ENCODE measurements at places on chromosomes 4 and X.
A peak's percentile ranks its signal among the peaks of the same experiment; 100 is the strongest.

GRCh38 chr4:69999420-69999819, 3.7 kb downstream of the STATH start:
- no peak for DNase-seq

DNA sequence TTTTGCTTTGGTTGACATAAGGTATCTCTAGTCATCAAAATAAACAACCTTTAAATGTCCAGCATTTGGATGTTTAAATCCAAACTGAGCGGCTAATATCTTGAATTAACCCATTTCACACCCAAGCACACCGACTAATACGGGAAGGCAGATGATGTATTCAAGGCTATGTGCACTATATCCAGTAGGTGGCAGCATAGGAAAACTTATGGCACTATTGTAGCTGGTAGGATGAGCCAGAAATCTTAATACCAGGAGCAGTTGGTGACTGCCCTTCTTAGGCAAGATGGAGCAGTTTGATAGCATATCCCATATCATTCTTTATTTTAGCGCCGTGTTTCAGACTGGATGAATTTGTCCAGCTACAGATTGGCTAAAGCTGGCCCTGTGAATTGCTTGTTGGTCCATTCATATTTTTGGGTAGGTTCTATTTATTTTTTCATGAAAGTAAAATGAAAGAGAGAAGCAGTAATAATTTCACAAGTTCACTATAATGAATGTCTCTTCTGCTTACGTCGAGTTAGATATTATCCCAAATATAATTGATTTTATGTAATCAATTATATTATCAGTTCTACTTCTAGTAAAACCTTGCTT, 24.4 kb downstream of the UCHL1 start:
- peak; percentile 78 for DNase-seq

GRCh38 chr4:176902710-176903323, 110.1 kb upstream of the VEGFC start:
- DNase-seq, result peak; percentile 61

GRCh38 chr4:80005863-80006262, 67.2 kb downstream of the ANTXR2 start:
- DNase-seq, result no peak

GRCh38 chr4:83297548-83298260, 13.1 kb upstream of the COQ2 start:
- no peak for DNase-seq

- no peak for DNase-seq
Observed at GRCh38 chrX:14496674-14497073, 32.7 kb upstream of the GLRA2 start.

GRCh38 chrX:123740006-123740405, 7.2 kb upstream of the THOC2 start:
- DNase-seq, result no peak

GRCh38 chr4:88757067-88757466, 59.4 kb upstream of the NAP1L5 start:
- no peak for DNase-seq

- no peak for DNase-seq
Observed at GRCh38 chr4:73257651-73258435, 755 bp downstream of the ANKRD17 start.

DNA sequence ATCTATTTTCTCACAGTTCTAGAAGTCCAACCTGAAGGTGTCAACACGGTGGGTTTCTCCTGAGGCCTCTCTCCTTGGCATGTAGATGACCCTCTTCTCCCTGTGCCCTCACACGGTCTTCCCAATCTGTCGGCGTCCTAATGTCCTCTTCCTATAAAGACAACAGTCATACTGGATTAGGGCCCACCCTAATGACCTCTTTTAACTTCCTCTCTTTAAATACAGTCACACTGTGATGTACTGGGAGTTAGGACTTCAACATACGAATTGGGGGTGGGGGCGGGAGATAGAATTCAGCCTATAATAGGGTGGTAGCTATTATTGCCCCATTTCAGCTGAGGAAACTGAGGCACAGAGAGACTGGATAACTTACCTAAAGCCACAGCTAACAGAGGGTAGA, 70.2 kb downstream of the SMIM20 start:
- DNase-seq, result no peak

DNA sequence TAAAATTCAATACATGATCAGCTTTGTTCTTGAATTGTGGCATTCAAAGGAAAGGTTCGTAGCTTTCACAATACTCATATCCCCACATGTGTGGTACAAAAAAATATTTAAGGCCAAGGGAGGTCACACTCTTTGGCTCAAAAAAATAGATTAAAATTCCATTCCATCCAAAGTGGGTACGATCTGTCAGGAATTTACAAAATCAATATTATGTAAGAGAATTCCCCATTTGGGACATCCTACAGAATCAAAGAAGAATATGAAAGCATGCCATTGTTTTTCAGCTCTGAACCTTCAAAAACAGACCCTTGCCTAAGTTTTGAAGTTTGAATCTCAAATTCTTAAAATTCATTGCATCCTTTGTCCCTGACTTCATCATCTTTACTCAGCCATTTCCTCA, 85.8 kb downstream of the MID1 start:
- no peak for DNase-seq

- DNase-seq, result no peak
Observed at GRCh38 chr4:33425936-33426335, 2705.8 kb downstream of the PCDH7 start.

- no peak for DNase-seq
Observed at GRCh38 chr4:183399126-183399522, 45.3 kb upstream of the CDKN2AIP start.

DNA sequence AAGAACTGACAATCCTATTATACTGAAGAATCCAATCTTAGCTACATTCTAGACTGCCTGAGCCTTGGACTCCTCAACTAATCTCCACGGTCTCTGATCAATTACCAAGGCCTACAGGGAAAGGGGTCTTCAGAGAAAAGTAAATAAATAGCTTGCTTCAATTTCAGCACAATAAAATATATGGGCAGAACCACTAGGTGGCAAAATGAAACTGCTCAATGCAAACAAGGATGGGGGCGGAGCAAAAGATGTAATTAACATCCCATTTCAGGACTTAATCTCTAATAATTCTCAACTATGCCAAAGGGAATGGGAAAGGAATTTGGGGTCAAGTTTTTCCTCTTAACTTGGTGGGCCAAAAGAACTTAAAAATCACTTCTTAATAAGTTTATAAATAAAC, 78.4 kb upstream of the MAP3K15 start:
- DNase-seq, result no peak

GRCh38 chr4:121662225-121662624, 34.6 kb downstream of the ANXA5 start:
- no peak for DNase-seq

DNA sequence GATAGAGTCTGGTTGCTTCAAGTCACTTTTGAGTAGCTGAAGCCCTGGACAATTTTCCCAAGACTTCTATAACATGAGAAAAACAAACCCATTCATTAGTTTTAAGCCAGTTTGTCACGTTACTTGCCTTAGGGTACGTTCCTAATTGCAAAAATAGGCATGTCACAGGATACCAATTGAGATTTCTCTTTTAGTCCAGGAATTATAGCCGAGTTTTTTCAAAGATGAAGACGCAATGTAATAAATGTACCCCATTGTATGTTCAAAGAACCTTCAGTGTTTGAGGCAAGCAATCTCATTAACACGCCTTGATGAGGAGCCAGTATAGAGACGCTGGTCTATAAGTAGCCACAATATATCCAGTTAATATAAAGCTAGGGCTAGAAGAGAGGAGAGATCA, 534.2 kb downstream of the INPP4B start:
- no peak for DNase-seq

GRCh38 chr4:7872264-7872771, 67.3 kb downstream of the AFAP1 start:
- peak; percentile 91 for DNase-seq

DNA sequence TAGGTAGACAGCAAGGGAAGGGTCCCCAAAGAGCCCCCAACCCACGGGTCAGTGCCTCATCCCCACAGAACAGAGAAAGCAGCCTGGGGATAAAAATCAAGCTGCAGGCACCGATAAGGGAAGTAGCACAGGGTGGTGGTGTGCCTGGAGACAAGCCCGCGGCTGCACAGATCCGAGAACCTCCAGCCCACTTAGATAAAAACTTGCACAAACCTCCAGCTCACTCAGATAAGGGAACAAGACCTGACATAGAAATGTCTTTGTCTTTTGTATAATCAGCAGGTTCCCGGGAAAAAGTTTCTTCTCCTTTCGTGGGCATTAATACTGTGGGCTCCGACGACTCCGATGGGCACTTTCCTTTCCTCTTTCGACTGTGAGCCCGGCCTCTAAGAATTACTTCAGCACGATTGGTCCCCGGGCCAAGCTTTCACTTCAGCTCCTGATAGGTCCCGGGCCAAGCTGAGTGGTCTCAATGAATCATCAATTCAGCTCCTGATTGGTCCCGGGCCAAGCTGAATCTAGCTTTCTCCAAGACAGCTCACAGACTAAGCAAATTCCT, 32.4 kb downstream of the PRDX4 start:
- DNase-seq, result no peak

DNA sequence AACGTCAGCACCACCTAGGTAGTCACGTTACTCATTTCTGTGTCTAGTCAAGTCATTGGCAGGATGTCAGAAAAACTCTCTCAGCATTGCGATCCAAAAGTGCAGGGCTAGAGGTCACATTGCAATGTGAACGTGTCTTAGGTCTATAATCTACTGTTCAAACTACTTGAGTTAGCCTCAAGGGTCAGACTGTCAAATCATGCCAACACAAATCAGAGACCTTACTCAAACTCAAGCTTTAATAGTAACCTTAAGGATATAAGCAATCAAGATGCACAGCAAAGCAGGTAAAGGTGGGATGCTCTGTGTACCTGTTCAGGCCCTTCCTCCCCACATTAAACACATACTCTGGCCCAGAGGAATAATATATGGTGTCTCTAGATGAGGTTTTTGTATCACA, 114.4 kb upstream of the NOCT start:
- no peak for DNase-seq

- no peak for DNase-seq
Observed at GRCh38 chr4:119684463-119684862, 55.9 kb upstream of the PDE5A start.

DNA sequence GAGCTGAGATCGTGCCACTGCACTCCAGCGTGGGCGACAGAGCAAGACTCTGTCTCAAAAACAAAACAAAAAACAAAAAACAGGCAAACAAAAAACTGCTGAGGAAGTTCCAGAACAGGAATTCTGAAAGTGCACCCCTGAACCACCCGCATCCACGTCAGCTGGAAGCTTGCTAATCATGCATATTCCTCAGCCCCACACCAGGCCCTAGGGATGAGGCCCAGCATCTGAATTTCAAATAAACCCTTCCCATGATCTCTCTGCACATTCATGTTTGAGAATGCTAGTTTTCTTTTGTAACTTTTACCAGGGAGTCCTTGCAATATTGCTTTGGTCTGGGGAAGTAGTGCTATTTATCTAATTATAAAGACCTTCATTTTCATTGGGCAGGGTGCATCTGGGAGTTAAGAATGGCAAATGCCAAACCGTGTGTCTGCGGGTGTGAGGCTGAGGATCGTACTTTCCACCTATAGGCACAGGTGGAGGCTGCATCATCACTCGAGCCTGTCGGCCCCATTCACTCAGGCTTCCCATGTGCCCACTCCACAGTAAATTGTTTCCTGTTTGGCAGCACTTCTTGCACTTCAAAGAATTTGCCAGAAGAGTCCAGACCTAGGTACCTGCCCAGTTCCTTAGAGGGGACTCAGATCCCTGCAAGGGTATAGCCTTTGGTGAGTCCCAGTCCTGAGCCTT, 23.6 kb downstream of the CCKAR start:
- no peak for DNase-seq

- DNase-seq, result no peak
Observed at GRCh38 chr4:42816189-42816879, 76.2 kb upstream of the GRXCR1 start.

DNA sequence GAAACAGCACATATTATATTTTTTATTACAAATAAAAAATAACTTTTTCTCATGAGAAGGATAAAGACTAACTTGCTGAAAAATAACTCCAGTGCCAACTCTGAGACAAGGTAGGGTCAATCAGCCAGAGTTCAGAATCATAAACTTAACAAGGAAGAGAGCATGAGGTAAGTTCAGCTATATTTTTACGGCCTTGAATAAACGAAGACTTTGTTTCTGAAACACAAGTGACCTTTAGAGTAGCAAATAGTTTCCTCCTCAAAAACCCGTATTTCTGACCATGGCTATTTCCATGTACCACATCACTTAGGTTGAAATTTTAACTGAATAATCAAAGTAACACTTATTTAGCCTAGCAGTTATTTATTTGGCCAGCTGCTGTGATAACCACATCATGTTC, 45.5 kb downstream of the PRDM5 start:
- no peak for DNase-seq

GRCh38 chr4:80610845-80611677, 275.5 kb downstream of the CFAP299 start:
- DNase-seq, result peak; percentile 9

DNA sequence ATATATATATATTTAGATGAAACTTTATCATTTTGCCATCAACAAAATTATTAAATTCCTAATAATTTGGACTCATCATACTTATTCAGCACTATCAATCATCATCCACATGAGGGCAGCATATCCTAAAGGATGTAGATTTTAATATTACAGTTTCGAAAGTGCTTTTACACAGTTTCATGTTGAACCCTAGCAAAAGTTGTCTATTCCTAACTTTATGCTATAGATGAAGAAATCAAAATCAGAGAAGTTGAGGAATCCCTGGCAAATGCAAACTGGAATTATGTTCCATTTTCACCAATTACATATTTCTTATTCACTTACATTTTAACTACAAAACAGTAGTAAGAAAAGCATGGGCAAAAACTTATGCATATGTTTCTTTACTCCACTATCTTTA, 36.6 kb upstream of the UGT2A1 start:
- peak; percentile 17 for DNase-seq

DNA sequence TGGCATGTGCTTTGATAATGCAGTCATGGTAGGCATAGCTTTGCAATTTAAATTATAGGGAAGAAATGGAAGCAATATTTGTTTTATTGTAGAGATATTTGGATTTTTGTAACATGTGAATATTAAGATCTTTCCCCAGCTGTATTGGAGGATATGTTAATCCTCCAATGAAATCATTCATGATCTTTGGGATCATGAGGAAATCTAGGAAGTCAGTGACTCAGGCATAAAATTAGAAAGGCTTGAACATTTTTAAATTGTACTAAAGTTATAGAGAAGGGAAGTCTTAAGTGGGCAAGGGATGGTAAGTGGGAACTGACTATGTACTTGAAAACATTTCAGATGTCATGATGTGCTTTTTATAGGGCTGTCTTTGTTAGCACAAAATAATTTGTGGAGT, 46.8 kb downstream of the FIP1L1 start:
- DNase-seq, result no peak

DNA sequence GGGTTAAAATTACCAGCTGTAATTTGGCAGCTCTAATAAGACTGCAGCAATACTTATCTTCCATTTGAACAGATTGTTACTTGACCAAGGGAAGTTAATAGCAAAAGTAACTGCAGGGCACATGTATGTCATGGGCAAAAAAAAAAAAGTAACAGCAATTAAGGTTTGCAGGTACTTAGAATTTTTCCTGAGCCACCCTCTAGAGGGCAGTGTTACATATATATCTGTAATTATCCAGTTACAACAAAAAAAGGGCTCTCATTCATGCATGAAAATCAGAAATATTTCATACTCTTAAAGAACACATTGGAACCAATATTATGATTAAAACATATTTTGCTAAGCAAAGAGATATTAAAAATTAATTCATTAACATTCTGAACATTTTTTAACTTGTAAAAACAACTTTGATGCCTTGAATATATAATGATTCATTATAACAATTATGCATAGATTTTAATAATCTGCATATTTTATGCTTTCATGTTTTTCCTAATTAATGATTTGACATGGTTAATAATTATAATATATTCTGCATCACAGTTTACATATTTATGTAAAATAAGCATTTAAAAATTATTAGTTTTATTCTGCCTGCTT, 25.1 kb downstream of the XIAP start:
- DNase-seq, result no peak

- DNase-seq, result no peak
Observed at GRCh38 chrX:134254511-134254910, 17.5 kb downstream of the CCDC160 start.

Data from HFF-Myc (cell line).